ENCODE measurements at places on chromosomes 3 and 15.

GRCh38 chr15:44532689-44533088 lies 4.3 kb upstream of the EIF3J start:
- DNase-seq = no peak

GRCh38 chr15:56242576-56243162 lies 1.0 kb downstream of the RFX7 start:
- DNase-seq = no peak

GRCh38 chr3:112763258-112763657 lies 83.4 kb downstream of the CD200R1L start:
- no peak for DNase-seq

GRCh38 chr3:23213813-23214212 lies 10.7 kb downstream of the UBE2E2 start:
- no peak for DNase-seq

- no peak for DNase-seq
These were observed 2.1 kb downstream of the TRA2B start for GRCh38 chr3:185935465-185936272.

GRCh38 chr3:169083163-169083562 lies 580.3 kb downstream of the MECOM start:
- DNase-seq = no peak

- peak; percentile 65 for DNase-seq
These were observed at the start of gene HEG1 for GRCh38 chr3:125055913-125056745. Gene HEG1 (minus strand): TSS chr3:125055997. CDS start chr3:125055890, 107 bp downstream.

GRCh38 chr15:66599536-66600239 lies 33.9 kb upstream of the LCTL start:
- DNase-seq = no peak

DNA sequence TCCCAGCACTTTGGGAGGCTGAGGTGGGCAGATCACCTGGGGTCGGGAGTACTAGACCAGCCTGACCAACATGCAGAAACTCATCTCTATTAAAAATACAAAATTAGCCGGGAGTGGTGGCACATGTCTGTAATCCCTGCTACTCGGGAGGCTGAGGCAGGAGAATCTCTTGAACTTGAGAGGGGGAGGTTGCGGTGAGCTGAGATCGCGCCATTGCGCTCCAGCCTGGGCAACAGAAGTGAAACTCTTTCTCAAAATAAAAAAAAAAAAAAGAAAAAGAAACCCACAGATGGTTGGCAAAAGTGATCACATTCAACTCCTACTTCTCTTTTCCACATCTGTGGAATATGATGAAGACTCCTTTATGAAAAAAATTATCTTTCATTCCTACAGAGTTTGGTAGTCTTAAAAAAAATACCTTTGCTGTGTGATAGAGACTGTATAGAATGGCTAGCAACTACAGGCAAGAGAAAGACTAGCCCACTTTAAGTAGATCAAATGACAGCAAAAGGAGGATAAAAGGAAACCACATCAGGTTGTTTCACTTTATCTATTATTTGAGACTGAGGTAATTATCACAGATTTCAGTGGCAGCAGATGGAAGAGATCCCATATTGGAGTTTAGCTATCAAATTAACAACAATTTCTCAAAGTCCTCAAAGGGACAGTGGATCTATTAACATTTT lies 172.9 kb upstream of the TSPAN3 start:
- DNase-seq = no peak

GRCh38 chr3:153343988-153344782 lies 182.2 kb downstream of the RAP2B start:
- no peak for DNase-seq

- no peak for DNase-seq
These were observed 42.2 kb downstream of the NGRN start for GRCh38 chr15:90307661-90308060.

DNA sequence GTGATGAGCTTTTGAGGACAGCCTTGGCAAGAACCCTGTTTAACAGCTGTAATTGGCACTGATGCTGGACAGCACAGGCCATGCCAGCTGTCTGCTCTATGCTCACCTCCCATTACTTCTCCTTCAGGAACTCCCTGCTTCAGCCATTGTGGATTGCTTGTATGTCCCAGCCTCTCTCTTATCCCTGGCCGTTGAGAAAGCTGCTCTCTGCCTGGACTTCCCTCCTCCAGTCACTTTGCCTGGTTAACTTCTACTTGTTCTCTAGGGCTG lies 444.5 kb downstream of the EPHB1 start:
- DNase-seq = no peak

DNA sequence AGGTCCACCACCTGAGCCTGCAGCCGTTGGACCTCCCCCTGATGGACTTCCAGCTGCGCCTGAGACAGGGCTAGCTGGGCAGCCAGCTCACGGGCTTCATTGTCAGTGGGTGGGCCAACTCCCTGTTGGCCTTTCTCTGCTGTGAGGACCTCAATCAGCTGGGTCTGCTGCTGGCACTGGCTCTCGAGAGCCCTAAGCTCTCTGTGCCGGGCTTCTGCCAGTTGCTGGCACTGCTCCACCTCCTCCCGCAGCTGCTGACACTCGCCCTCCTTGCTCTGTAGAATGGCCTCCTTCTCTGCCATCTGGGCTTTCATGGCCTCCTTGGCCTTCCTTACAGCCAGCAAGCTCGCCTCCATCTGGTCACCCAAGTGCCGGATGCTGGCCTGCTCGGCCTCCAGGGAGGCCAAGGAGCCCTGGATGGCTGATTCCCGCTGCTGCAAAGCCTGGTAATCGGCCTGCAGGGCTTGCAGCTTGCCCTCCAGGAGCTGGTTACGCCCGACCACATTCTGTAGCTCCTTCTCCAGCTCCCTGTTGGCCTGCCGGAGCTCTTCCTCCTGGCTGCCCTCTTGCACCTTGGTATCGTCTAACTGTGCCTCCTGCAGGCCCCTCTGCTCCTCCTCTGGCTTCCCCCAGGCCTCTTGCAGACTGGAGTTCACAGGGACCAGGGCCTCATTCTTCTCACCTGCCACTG lies 23.8 kb downstream of the CXCR6 start:
- no peak for DNase-seq

- no peak for DNase-seq
These were observed 725.5 kb upstream of the ARRDC4 start for GRCh38 chr15:97234851-97235610.

DNA sequence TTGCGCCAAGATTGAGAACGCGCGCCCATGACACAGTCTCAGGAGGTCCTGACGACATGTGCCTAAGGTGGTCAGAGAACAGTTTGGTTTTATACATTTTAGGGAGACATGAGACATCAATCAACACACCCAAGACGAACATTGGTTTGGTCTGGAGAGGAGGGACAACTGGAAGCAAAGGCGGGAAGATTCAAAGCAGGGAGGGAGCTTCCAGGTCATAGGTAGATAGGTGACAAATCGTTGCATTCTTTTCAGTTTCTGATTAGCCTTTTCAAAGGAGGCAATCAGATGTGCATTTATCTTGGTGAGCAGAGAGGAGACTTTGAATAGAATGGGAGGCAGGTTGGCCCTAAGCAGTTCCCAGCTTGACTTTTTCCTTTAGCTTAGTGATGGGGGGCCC lies 828.4 kb upstream of the DPPA4 start:
- no peak for DNase-seq

DNA sequence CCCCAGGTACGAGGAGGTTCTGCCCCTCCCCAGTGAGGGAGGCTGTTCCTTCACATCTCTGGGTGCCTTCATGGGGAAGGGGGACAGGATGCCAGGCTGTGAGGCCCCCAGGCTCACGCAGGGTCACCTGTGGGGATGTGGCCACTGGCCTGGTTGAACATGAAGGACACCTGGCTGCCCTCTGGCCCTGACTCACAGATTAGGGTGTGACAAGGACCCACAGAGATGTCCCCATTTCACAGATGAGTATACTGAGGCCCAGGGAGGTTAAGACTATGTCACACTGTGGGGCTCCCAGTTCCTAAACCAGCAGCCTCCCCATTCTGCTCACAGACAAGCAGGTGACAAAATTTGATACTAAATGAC lies 42.4 kb downstream of the PCSK6 start:
- DNase-seq = no peak

GRCh38 chr15:47685141-47685870 lies 32.0 kb upstream of the SEMA6D start:
- DNase-seq = no peak

DNA sequence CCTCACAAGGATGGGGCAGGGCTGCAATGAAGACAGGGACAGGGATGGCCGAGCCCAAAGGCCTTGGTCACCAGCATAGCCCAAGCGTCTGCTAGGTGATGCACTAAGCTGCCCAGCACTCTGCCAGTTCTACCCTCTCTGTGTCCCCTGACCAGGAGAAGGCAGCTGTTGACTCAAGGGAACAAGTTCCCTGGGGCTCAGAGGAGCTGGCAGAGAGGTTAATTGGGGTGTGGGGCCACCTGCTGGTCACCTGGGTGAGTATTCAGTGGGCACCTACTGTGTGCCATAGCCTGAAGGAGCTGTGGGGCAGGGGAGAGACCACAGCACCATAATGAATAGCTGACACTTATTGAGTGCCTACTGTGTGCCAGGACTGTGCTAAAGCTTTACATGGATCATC lies 22.0 kb upstream of the DOCK3 start:
- DNase-seq = peak; percentile 33

DNA sequence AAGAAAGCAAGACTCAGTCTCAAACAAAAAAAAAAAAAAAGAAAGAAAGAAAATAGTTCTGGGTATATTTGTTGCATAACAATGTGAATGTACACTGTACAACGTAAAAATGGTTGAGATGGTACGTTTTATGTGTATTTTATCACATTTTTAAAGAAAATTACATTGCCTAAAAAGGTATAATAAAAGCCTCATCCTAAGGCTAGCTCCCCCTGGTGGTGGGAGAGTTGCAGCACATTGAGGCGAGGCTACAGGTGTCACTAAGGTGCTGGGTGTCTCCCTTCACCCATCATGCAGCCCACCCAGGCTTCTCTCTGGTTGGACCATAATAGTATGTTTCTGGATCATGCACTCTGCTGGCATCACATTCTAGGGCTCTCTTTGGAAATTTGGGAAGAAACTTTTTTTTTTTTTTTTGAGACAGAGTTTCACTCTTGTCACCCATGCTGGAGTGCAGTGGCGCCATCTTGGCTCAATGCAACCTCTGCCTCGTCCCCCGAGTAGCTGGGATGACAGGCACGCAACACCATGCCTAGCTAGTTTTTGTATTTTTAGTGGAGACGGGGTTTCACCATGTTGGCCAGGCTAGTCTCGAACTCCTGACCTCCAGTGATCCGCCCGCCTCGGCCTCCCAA lies 12.4 kb upstream of the RAB11A start:
- DNase-seq = peak; percentile 84

GRCh38 chr15:41022487-41023090 lies 69.3 kb downstream of the CHAC1 start:
- DNase-seq = peak; percentile 7

DNA sequence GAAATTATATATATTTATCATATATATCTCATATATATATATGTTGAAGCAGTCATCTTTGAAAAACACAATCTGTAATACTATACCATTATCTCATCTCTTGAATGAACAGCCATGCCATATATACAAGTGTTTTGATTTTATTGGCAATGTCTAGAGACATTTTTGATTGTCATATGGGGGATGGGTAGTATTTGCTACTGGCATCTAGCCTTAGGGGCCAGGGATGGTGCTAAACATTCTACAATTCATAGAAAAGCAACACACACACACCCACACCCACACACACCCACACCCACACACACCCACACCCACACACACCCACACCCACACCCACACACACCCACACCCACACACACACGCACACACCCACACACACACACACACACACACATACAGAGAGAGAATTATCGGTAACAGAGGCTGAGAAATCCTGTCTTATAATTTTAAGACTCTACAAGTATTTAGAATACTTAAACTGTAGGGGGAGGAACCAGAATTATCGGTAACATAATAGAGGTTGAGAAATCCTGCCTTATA lies 11.1 kb upstream of the PIK3R4 start:
- no peak for DNase-seq

DNA sequence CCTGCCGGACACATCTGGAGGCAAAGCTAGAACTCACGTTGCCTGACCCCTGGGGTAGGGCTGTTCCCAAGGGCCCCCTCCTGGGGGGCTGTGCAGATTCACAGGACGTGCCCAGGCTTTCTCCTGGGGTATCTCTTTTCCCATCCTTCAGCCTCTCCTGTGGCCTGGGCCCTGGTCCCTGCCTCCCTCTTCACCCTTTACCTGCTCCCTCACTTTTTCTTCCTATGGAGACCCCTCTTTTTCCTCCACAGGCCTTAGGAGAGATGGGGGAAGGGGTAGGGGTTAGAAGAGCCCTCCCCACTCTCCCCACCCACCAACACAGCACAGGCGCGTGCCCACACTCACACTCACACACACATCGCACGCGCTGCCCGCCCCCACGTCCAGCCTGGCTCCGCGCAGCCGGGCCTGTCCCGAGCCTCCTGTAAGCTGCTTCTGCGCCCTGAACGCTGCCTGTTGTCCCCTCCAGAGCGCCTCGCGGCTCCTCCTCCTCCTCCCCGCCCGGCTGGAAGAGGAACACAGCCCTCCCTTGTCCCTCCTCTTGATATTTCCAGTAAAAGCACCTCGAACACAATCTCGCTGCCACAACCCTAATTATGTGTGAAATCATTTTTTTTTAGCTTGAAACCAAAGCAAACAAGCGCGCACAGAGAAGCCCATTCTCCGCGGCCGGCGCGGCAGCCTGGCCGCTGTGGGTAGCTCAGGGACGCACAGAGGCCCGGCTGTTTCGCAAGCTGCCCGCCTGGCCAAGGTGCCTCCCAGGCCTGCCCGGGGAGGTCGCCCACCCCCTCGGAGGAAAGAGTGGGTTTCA lies 33.9 kb upstream of the ACAN start:
- no peak for DNase-seq

Measured in effector CD4-positive, alpha-beta T cell (primary cell).